ENCODE measurements at places on chromosomes 16 and 17.

DNA sequence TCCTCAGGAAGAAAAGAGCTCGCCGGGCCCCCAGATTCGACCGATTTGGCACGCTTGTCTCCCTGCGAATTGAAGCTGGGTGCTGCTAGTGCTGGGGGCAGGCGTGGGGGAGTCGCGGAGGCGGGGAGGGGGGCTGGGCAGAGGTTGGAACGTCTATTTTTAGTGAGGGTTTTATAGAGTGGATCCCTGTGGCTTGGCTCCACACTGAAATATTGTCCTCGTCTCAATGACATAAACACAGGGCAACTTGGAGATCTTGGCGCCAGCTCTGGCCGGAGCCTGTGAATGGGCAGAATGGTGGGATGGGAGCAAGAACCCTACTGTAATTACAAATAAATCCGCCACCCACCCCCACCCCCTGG, 15.7 kb upstream of the NOG start:
- DNase-seq = no peak

DNA sequence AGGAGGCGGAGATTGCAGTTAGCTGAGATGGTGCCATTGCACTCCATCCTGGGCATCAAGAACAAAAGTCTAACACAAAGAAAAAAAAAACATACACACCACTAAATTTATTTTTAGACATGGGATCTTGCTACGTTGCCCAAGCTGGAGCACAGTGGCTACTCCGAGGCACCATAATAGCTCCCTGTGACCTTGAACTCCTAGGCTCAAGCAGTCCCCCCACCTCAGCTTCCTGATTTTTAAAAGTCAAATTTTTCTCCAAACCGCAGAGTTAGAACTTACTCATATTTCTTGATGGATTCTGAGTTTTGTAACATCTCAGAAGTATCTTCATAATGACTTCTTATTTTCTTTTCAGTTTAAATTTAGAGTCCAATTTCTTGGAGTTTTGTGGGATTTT, 3.4 kb downstream of the CMTM4 start:
- no peak for DNase-seq

DNA sequence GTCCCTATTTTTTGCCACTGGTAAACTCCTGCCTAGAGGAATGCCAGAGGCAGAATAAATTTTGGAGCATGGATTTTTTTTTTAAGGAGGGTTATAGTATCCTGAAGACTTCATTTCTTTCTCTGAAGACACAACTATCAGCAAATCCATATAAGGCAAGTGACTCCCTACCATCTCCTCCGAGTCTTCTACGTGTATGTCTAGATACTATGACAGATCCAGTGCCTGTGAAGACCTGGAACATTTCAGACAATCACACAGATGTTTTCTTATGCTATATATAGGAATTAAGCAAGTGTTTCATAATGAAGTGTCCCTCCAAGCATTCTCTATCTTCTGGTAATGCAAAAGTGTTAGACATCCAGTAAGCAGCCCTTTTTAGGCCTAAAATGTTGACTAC, 255.5 kb upstream of the TBX2 start:
- no peak for DNase-seq

- no peak for DNase-seq
Observed at GRCh38 chr16:12293017-12293618, 316.6 kb downstream of the SNX29 start.

DNA sequence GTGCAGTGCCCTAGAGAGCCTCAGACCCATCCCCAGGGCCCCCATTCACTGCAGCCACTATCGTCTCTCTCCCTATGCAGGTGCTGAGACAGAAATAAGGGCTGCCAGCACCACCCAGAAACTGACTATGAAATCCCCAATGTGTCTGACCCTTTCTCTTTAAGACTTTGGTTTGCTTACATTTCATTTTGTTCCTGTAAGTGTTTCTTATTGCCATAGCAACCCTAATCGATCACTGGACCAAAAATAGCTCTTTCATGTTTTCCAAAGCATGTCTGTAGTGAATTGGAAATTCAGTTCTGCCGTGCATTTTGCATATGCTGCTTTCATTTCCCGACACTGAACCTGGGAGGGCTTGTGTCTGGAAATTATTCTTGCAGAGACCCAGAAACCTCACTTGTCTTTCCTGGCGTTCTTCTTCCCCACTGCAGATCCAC, 148.7 kb upstream of the NOL11 start:
- DNase-seq = no peak

- no peak for DNase-seq
Observed at GRCh38 chr17:55246583-55246982, 18.2 kb upstream of the HLF start.

DNA sequence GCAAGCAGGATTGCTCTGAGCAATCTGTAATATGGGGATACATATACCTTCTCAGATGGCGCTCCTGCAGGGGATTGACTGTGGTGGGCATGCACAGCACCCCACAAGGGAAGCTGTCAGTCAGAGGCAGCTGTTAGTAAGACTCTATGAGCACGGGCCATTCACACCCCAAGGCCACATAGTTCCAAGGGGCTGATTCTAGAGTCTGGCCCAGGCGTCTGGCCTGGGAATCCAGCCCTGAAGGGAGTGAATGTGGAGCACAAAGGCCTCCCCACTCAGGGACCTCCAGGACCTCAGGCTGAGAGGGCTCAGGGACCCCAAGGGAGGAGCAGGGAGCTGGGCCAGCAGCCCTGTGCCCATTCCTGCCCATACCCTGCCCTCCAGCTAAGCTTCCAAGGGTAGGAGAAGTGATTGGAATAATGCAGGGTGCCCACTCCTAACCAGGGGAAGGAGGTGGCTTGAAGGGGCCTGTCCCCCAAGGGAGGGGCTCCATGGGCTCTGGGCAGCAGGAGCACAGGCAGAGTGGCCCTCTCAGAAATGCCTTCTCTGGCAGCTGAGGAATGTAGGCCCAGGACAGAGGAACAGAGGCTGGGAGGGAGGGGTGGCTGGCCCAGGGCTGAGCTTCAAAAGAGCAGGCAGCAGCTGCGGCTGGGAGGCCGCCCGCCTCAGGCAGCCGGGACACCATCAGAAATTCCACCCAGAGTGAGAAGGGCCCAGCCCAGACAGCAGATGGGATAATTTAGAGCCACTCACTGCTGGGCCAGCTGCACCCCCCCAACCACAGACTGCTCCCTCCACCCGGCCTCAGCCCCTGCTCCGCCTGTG, 48.9 kb upstream of the MRPS23 start:
- DNase-seq = no peak

- no peak for DNase-seq
Observed at GRCh38 chr17:42835732-42836131, 2.5 kb downstream of the PSME3 start.

DNA sequence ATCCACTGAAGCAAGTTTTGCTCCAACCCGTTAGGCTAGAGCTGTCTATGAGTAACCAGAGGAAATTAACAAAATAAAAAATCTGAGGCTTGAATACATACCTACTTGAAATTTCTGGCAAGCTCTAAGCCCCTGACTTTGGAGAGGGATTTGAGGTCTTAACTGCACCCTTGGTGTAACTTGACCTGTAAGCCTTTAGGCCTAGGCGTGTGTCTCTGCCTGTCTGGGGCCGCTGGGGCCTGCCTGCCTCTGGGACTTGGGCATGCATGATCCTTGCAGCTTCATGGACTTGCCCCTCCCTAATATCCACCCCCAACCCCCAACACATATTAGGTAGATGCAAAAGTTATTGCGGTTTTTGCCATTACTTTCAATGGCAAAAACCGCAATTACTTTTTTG, 3.7 kb upstream of the CDC42EP4 start:
- DNase-seq = no peak
